RPMI8226 (cell line): ENCODE measurements at places on chromosomes 13 and 19.
A peak's percentile ranks its signal among the peaks of the same experiment; 100 is the strongest.

GRCh38 chr19:56759531-56759930 is 81.0 kb downstream of the PEG3 start:
- DNase-seq = no peak

DNA sequence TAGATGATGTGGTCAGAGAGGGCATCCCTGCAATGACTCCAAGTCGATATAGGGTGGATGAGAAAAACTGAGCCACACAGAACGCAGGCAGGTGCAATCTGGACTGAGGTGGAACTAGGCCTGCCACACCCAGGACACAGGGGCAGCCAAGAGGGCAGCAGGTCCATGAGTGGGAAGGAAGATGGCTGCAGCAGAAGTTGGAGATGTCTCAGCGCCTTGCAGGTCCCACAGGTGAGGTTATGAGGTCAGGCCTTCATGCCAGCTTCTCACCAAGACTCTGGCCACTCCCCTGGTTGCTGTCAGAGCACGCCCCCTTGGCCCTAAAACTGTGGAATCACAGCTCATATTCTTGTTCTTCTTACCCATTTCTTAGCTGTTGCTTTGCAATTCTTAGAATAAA is 147.7 kb upstream of the VSTM2B start:
- no peak for DNase-seq

GRCh38 chr19:40471111-40471510 is 4.3 kb downstream of the SPTBN4 start:
- no peak for DNase-seq

GRCh38 chr13:28822151-28822550 is 2.0 kb downstream of the MTUS2 start:
- DNase-seq = no peak

DNA sequence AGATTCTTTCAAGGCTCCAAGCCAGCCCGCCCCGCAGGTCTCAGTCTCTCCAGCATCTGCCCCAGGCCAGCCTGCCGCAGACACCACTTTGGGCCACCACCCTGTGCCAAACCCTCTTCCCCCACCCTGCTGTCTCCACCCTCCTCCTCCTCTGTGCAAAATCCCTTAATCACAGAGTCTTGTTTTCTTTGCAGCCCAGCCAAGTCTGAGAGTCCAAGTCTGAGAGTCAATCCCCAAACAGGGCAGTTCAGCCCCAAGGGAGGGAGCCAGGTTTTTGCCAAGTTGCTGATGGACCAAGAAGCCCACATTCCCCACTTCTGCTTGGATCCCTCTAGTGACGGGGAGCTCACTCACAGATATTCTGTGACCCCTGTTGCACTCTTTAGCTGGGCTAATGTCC is 3.1 kb downstream of the ADAMTS10 start:
- DNase-seq = no peak

DNA sequence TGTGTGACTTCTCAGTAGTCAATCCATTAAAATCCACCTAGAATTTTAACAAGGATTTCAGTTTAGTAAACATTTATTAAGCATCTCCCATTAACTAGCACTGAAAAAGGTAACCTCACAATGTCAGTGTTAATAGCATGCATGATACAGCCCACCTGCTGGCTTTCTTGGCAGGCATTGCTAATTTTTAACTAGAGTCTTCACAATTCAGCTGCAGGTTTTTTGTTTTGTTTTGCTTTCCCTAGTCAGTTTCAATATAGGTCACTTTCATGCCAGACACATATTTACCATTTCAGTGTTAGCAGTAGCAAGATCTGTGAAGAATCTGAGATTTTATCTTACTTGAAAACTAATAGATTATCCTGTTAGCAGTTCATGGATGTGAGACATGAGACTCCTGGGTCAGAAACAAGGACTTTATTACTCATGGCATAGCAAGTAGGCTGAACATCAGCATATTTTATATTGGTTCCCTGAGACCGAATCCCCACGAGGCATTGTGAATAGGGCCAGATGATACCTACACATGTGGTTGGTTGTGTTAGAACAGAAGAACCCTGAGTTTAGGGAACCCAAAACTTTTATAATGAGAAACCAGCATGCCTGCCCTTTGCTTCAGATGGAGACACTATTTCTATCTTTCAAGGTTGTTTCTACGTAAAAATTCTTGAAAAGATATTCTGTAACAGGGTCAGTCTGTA is 198.0 kb upstream of the HTR2A start:
- no peak for DNase-seq

GRCh38 chr19:7266832-7267231 is 27.4 kb downstream of the INSR start:
- no peak for DNase-seq

DNA sequence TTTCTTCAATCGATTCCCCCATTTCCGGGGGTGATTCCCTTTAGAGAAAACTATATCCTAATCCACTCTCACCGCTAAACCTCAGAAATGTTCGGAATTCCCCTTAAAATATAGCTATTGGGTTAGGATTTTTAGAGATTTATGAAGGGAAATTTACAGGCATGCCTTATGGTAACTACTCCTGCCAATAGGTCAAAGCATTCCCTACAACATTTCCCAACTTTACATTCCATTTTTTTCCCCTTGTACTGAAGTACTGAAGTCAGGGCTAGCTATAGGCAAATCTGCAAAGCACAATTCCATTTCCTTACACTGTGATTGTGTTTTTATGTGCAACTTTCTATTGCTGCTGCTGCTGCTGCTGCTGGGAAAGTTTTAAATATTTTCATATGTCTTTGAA is 2.1 kb downstream of the EDNRB start:
- DNase-seq = no peak

DNA sequence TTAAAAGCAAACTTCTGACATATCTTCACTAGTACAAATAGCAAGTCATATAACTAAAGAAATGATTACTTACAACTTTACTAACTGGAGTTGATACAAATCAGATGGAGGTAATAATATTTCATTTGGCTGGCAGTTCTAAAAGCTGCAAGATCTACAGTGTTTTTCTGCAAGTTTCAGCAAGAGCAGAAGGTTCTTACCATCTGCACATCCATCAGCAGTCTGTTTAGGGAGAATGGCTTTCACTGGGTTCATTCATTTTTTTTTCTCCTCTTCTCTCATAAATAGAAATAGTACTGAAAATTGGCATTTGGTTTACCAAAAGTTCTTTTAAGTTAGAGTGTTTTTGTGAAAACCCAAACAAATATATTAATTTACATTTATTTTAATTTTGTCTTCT is 3.1 kb upstream of the SHISA2 start:
- no peak for DNase-seq

GRCh38 chr13:107742544-107742943 is 472.8 kb downstream of the LIG4 start:
- no peak for DNase-seq

DNA sequence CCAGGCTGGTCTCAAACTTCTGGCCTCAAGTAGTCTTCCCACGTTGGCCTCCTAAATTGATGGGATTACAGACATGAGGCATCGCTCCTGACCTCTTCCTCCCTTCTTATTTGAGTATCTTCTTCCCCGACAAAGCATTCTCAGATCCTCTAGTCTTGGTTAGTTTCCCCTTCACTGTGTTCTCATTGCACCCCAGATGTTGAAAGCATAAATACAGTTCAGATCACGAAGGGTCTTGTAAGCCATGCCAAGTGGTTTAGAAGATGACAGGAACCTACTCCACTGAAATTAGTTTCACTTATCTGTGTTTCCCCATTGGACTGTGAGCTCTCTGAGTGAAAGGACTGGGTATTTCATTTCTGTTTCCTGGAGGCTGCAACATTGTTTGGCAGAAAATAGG is 100.7 kb downstream of the DGKH start:
- DNase-seq = no peak

DNA sequence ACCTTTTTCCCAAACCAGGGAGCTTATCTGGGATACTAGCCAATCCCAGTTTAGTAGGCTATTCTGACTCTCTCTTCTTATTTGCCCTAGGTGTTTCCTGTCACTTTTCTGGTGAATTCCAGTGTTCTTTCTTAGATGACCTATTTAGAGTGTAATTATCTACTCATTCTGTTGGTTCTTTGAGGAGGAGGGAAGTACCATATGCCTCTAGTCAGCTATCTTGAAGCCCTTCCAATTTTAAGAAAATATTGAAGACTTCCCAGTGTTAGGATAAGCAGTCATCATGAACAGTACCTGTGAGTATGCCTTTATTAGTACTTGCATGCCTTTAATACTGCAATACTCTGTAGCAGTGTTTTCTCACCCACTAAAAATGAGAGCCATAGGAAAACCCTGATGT is 724.3 kb upstream of the SLITRK1 start:
- DNase-seq = no peak

DNA sequence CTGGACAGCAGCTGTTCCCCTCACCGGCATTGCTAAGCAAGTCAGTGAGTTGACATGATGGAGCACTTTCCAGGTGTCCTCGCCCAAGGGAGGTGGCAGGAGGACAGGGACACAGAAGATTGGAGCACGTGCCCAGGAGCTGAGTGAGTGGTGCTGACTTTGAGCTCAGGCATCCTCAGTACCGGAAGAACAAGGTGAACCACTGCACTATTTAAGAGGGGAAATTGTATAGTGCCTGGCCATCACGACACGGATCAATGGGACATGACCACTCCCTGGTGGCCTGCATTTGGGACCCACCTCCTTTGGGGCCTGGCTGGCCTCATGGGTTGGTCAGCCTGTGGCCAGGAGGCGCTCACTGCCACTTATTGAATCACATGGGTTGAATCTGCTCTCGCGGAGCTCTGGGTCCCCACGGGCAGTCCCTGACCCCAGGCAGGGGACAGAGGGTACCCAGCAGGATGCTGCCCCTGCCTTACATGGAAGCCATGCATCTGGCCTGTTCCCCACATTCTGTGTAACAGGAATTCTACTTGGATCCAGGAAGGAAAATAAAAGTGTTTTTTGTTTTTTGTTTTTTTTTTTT is 206.9 kb upstream of the ZNF536 start:
- DNase-seq = no peak

DNA sequence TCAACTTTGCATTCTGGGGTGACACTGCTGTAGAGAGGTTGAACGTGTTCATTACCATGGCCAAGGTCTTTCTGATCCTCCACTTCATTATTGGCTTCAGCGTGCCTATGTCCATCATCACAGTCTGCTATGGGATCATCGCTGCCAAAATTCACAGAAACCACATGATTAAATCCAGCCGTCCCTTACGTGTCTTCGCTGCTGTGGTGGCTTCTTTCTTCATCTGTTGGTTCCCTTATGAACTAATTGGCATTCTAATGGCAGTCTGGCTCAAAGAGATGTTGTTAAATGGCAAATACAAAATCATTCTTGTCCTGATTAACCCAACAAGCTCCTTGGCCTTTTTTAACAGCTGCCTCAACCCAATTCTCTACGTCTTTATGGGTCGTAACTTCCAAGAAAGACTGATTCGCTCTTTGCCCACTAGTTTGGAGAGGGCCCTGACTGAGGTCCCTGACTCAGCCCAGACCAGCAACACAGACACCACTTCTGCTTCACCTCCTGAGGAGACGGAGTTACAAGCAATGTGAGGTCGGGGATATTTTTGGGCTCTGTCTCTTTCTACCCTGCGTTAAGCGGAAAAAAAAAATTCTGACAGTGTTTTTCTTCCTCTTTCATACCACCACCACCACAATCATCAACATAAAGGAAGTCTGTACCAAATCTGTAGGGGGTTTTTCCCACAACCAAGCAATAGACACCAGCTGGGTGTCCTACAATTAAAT is 29.5 kb downstream of the FPR3 start:
- no peak for DNase-seq

GRCh38 chr13:109788372-109789111 is 2.2 kb upstream of the IRS2 start:
- peak; percentile 78 for DNase-seq

- no peak for DNase-seq
Observed at GRCh38 chr13:113009743-113010509, 40.9 kb downstream of the MCF2L start.
